ENCODE measurements at places on chromosomes 1 and 21.

GRCh38 chr1:36207339-36207738 lies 16.9 kb upstream of the THRAP3 start:
- no peak for DNase-seq

- DNase-seq = no peak
Measured at GRCh38 chr1:157288492-157288891, 150.3 kb upstream of the ETV3 start.

DNA sequence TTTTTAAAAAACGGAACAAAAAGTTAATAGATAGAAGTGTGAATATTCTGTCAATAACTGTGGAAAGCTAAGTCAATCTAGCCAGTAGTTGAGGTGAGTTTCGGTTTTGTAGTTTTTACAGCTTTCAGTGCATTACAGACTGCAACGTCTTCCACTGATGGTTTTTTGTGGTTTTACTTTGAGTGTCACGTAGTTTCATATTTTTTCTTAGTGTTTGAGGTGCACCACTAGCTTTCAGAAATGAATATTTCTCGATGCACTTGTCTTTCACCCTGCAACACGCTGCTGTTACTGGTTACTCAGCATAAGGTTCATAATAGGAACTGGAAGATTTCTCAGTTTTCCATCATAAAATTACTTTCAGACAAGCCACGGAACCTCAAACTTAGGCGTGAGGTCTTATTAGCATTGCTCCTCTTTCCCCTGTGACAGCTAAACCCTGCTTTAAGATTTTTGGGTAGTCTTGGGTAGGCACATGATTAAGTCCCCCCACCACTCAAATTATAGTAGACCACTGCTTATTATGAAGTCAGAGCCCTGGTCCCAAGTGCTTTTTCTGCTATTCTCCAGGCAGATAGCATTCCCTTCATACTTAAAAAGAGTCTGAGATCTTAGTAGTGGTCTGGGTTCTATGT lies 1412.7 kb downstream of the KCNT2 start:
- DNase-seq = no peak

- DNase-seq = no peak
Measured at GRCh38 chr1:116682641-116683221, 15.2 kb upstream of the IGSF3 start.

DNA sequence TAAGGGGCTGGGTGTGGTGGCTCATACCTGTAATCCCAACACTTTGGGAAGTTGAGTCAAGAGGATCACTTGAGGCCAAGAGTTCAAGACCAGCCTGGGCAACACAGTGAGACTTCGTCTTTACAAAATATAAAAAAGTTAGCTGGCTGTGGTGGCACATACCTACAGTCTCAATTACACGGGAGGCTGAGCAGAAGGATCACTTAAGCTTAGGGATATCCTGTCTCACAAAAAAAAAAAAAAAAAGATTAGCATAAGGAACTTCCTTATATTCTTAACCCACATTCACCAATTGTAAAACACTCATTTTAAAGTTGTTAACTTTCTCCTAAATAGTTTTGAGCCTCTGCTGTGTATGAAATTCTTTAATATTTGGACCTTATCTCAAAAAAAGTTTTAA lies 53.1 kb downstream of the ABCD3 start:
- DNase-seq = no peak
